ENCODE measurements at places on chromosomes 3 and 15. TPM values are rescaled to one million over a fixed set of nuclear protein-coding genes. Genes with fewer than 3 reads are reported as not detected.

CACNA2D2 gene
- total RNA-seq: 8.7 TPM

TERC gene
- 16.2 TPM for total RNA-seq

IGF2BP2 gene
- 141 TPM for total RNA-seq

MAGI1 gene
- total RNA-seq: 47.7 TPM

SYNM gene
- total RNA-seq: 3.5 TPM

MYD88 gene
- 39.8 TPM for total RNA-seq

POPDC2 gene
- total RNA-seq: 3.8 TPM

CLEC3B gene
- not detected for total RNA-seq

GOLGA6L7 gene
- total RNA-seq: not detected

DNA sequence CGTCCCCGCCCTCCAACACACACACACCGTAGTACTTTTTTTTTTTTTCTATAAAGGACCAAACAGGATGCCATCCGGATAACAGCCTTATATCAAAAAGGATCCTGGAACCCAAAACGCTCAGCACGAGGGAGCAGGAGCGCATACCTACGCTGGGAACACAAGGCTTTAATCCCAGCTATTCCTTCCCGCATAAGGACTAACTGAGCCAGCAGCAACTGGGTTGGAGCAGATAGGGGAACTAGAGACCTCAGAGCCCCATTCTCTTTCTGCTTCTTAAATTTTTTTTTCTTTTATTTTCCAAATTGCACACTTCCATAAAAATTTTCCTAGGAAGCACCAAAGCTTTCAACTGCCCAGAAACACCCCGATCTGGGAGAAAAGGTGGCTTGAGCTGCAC lies 1.3 kb downstream of the TRANK1 start:
- peaks cover 9% of the 10 kb centered on the region for H3K36me3 ChIP-seq
- peaks cover 2% of the 10 kb centered on the region for H3K27me3 ChIP-seq
- peaks cover 14% of the 10 kb centered on the region for H3K4me1 ChIP-seq
- H3K4me3 ChIP-seq: peak overlapping the region; percentile 88
- DNase-seq: no peak

- H3K4me3 ChIP-seq: no peak overlapping the region
- no peak for DNase-seq
- H3K27me3 ChIP-seq: no peaks in the 10 kb centered on the region
- H3K36me3 ChIP-seq: no peaks in the 10 kb centered on the region
- peaks cover 17% of the 10 kb centered on the region for H3K4me1 ChIP-seq
- H3K27ac ChIP-seq: no peak overlapping the region
Measured at GRCh38 chr3:116886202-116886893, 176.8 kb downstream of the TUSC7 start.

DNA sequence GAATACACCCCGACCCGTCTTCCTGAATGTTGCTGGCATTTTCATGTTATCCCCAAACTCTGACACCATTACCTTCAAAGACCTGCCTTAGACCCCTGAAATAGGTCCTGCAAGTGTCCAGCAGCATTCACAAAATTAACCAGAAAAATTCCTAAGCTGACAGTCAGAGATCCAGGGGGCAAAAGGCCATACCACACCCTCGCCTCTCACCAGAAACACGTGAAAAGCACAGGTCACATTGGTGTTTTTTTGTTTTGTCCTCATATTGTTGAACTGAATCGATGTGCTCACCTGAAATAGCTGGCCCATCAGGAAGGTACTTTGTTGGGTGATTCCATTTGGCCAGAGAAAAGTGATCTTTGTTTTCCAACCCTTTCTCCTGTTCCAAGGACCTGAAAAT lies 113.1 kb upstream of the HES1 start:
- H3K27me3 ChIP-seq: peaks cover 2% of the 10 kb centered on the region
- no peak overlapping the region for H3K4me3 ChIP-seq
- H3K27ac ChIP-seq: no peak overlapping the region
- no peak for DNase-seq
- peaks cover 44% of the 10 kb centered on the region for H3K4me1 ChIP-seq
- no peaks in the 10 kb centered on the region for H3K36me3 ChIP-seq

DNA sequence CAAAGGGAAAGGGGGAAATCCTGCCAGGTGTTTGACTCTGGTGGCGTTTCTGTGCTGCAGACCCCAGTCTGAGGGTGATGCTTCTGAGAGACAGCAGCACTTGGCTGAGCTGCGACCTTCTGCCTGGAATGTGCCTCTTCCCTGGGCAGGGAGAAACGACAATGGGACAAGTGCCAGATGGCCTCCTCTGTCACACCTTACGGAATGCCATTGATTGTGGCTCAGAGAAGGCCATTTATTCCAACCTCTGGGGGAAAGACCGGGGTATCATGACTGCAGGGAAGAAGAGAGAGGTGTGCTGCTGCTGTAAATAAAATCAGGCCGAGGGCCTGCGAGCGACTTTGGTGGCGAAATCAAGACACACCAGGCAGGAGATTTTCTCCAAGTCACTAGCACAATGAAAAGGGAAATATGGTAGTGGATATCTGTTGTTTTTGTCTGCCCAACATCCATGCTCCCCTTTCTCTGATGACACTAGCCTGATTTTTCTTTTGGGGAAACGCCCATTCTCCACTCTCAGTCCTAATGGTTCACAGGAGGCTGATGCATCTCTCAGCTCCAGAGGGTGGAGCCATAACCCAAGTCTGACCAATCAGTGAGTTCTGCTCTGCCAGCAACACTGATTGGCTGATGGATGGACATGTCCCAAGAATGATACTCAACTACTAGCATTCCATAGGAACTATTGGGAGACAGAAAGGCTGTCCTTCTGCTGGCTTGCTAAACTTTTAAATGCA lies 336.1 kb downstream of the FOXP1 start:
- DNase-seq: no peak
- H3K4me1 ChIP-seq: peaks cover 46% of the 10 kb centered on the region
- H3K36me3 ChIP-seq: no peaks in the 10 kb centered on the region
- no peaks in the 10 kb centered on the region for H3K27me3 ChIP-seq
- no peak overlapping the region for H3K4me3 ChIP-seq

- no peaks in the 10 kb centered on the region for H3K4me1 ChIP-seq
- no peaks in the 10 kb centered on the region for H3K27me3 ChIP-seq
Measured at GRCh38 chr3:38549082-38549481, 52.9 kb downstream of the EXOG start.

DNA sequence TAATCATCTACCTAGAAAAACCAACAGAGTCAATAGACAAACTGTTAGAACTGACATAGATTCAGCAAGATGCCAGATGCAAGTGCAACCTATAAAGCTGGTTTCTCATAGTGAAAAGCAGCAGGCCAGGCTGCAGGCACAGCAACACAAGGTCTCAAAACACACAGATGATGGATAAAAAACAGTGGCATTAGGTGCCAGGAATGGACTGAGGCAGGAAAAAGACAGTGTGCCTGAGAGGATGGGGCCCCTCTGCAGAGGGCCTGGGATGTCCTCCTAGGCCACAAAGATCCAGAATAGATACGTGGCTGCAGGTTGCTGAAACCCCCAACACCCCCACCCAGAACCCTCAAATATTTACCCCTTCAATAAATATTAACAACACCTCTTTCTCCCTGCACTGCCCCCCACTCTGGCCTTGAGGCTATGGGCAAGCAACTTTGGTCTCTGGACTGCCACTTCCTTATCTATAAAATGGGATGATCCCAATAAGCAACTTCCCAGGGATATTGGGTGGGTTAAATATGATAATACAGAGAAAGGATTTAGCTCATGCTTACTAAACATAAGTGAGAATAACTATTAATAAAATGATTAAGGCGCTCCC lies 35.2 kb upstream of the FGD5 start:
- H3K27me3 ChIP-seq: peaks cover 4% of the 10 kb centered on the region
- H3K4me1 ChIP-seq: no peaks in the 10 kb centered on the region
- H3K27ac ChIP-seq: no peak overlapping the region
- H3K4me3 ChIP-seq: no peak overlapping the region

DNA sequence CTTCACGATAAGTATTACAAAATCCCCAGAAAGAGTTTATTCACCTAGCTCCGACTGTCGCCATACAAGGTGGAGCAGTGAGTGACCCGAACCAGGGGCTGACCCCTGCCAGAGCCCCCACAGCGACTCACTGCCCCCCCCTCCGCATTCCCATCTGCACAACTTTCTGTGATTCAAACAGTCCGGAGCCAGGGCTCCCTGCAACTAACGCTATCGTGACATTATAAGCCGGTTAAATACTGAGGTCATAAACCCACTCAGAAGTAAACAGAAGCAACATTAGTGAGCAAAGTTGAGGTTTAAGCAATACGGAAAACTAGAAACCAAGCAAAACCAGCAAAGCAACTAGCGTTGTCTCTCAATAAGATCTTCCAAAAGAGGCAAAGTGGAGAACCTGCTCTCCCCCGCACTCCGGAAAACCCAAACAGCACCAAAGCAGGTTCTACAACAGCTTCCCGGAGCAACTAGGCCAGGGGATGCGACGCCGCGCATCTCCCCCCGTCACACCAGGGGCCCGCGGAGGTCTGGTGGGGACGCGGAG lies 642 bp downstream of the SCAP start:
- peak overlapping the region; percentile 89 for H3K4me3 ChIP-seq
- no peaks in the 10 kb centered on the region for H3K36me3 ChIP-seq
- DNase-seq: no peak

DNA sequence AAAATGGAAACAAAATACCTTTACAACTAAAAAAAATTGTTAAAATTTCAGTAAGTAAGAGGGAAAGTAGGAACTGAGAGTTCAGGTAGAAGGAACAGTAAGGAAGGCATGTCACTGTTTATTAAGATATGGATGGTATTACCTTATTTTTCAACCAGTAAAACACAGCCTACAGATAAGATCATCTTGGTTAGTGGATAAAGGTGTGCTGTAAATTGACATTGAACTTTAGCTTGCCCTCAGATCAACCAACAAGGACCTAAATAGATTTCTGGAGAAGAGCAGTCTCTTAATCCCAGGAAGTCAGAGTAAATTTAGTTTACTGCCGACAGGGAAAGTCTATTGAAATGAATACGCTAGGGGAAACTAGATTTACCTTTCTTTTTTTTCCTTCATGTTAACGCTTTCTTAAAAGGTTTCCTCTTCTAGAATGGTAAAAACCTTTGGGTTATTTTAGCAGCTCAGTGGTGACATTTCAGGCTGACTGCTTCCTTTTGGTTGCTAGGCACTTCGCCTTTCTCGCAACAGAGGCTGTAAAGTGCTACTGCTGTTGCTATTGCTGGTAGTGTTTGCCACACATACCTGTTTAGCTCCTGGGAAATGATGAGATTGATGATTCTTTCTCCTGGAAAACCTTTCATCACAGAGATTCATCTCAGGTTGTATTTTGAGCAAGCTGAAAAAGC lies 12.9 kb downstream of the DZIP3 start:
- H3K27ac ChIP-seq: no peak overlapping the region
- H3K27me3 ChIP-seq: no peaks in the 10 kb centered on the region
- H3K4me3 ChIP-seq: no peak overlapping the region
- peaks cover 11% of the 10 kb centered on the region for H3K36me3 ChIP-seq
- H3K4me1 ChIP-seq: peaks cover 13% of the 10 kb centered on the region
- DNase-seq: no peak

DNA sequence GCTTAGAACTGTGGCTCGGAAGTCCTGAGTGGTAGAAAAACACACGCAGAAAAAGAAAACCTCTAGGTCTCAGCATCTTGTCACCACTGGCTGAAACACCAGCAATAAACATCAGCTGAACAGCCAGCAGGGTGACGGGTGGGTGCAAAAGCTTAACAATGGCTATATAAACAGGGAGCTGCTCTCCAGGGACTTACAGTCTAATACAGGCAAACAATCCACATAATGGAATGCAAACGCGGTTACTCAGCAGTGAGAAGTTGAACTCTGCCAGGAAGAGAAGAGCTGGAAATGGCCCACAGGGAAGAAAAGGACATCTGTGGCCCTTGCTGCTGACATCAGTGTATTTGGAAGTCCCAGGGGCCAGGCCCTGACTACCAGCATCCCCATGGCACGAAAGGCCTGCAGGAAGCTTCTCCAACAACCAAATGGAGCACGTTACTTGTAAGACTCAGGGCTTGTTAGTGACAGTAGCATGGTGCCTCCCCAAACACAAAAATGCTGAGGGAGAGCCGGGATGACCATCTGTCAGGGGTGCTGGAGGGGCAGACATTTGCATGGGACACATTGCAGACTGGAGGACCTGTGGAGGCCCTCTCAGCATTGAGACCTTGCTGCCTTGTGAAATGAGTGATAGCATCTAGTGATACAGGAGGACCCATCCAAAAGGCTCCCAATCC lies 3.0 kb downstream of the HEG1 start:
- peaks cover 6% of the 10 kb centered on the region for H3K36me3 ChIP-seq
- H3K27ac ChIP-seq: peak overlapping the region; percentile 89
- no peak for DNase-seq
- H3K4me1 ChIP-seq: peaks cover 55% of the 10 kb centered on the region
- H3K27me3 ChIP-seq: peaks cover 29% of the 10 kb centered on the region
- H3K4me3 ChIP-seq: peak overlapping the region; percentile 95

GRCh38 chr3:71149959-71150954 lies 433.3 kb downstream of the FOXP1 start:
- no peak overlapping the region for H3K4me3 ChIP-seq
- H3K4me1 ChIP-seq: peaks cover 14% of the 10 kb centered on the region
- no peak overlapping the region for H3K27ac ChIP-seq
- H3K36me3 ChIP-seq: no peaks in the 10 kb centered on the region
- DNase-seq: no peak
- H3K27me3 ChIP-seq: no peaks in the 10 kb centered on the region

- no peak for DNase-seq
- H3K27me3 ChIP-seq: peaks cover 48% of the 10 kb centered on the region
- H3K36me3 ChIP-seq: no peaks in the 10 kb centered on the region
- peak overlapping the region; percentile 87 for H3K4me3 ChIP-seq
- no peak overlapping the region for H3K27ac ChIP-seq
- peaks cover 16% of the 10 kb centered on the region for H3K4me1 ChIP-seq
Measured at GRCh38 chr15:78507831-78508160, 419 bp downstream of the HYKK start.

DNA sequence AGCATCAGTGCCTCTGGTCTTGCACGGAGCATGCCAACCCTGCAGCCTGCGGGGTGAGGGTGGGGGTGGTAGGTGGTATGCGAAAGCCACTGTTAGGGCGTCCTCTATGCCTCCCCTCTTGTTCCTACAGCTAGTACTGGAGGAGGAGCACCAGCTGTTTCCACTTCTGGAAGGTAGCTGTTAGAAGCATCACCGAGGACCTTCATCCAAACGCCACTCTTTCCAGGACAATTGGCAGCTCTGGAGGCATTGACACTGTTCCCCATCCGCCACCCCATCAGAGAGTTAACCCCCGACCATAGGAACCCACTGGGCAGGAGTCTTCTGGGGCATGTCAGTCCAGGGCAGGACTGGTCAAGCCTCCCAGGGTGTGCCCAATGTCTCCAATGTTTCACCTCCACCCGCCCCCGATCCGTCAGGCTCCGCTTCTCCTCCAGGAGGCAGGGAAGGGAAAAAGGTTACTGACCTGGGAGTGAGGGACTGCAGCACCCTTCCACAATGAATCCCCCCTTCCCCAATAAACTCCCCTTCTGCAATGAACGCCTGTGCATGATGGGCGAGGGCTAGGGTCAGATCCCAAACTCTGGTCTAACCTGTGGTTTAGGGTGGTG lies 487 bp downstream of the DUOX2 start:
- H3K36me3 ChIP-seq: no peaks in the 10 kb centered on the region
- peaks cover 13% of the 10 kb centered on the region for H3K4me1 ChIP-seq
- no peak overlapping the region for H3K4me3 ChIP-seq
- H3K27me3 ChIP-seq: peaks cover 84% of the 10 kb centered on the region
- no peak for DNase-seq
- H3K27ac ChIP-seq: no peak overlapping the region

GRCh38 chr3:52228751-52229291 lies 3.4 kb upstream of the TLR9 start:
- no peaks in the 10 kb centered on the region for H3K4me1 ChIP-seq
- no peaks in the 10 kb centered on the region for H3K27me3 ChIP-seq
- no peaks in the 10 kb centered on the region for H3K36me3 ChIP-seq
- no peak overlapping the region for H3K4me3 ChIP-seq
- no peak overlapping the region for H3K27ac ChIP-seq
